ENCODE measurements at places on chromosomes 2 and 18. TPM values are rescaled to one million over a fixed set of nuclear protein-coding genes. Genes with fewer than 3 reads are reported as not detected.

GRCh38 chr2:98876741-98877140 lies 59.3 kb downstream of the CRACDL start:
- DNase-seq, result no peak

DNA sequence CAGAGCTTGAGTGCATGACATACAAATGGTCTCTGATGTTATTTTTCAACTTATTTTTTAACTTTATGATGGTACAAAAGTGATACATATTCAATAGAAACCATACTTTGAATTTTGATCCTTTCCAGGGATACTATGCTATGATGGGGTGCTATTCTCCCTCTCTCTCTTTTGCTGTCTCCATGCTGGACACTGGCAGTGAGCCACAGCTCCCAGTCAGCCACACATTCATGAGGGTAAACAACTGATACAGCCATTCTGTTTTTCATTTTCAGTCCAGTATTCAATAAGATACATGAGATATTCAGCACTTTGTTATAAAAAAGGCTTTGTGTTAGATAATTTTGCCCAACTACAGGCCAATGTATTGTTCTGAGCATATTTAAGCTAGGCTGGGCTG lies 859.3 kb upstream of the KLHL29 start:
- DNase-seq, result no peak

DNA sequence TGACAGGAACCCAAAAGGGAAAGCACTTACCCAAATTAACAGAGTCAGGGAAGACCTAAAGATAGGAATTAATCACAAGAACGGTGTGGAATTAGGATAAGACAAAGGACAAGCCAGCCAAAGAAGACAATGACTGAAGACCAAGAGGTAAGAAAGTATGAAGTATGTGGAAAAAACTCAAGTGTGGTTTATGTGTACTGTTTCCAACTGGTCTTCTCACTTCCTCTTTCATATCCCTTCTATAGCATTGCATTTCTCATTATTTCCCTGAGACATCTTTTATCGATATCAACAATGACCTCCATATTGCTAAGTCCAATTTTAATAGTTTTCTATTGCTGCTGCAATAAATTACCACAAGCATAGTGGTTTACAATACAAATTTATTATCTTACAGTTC lies 313.5 kb upstream of the SLC39A10 start:
- no peak for DNase-seq

DNA sequence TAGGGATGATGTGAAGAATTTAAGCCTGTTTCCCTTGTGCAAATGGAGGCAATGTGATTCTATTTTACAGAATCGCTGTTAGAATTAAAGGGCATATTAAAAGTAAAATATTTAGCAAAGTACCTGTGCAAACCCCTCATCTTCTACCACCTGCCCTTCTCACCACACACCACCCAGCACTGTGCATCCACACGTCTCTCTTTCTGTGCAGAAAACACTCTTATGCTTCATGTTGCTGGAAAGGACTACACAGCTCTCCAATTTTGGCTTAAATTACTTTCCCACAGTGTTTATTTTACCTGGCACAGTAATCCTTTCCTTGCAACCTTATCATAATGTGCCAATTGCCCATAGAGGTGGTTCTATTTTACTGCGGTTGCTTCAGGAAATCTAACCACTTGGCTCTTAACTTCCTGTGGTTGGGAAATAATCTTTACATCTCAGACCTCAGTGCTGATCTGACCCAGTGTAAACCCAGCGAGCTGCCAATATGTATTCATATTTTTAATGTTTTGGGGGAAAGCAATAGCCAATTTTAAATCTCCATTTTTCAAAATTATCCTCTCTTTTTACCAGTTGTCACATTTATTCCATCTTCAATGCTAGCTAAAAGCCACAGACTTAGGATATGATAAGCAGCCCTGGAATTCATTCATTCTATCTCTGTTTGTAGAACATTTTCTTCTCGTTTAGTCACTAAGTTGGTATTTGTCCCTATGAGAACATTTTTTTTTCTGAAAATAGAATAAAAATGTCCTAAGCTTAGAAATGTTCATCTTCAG lies 250.9 kb downstream of the DSEL start:
- DNase-seq, result no peak

DNA sequence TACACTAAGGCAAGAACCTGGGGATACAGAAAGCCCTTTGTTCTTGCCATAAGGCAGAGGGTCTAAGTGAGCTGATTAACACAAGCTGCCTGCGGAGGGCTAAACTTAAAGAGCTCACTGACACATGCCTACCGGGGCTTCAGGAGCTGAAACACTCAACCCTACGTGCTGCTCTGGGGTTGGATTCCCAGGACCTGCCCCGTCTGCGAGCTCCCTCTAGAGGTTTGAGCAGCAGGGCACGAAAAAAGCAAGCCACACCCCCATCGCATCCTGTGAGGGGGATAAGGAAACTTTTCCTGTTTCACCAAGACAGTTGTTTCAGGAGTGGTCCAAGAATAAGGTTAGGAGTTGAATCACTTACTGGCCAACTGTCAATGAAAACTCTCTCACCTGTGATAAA lies 562.1 kb downstream of the TMX3 start:
- DNase-seq, result no peak

GRCh38 chr18:65363911-65364632 lies 386.7 kb upstream of the CDH7 start:
- DNase-seq, result no peak

- DNase-seq, result no peak
These were observed 12.5 kb downstream of the ERBB4 start for GRCh38 chr2:212526059-212526458.

GRCh38 chr2:205427112-205427511 lies 255.2 kb upstream of the NRP2 start:
- DNase-seq, result no peak

- no peak for DNase-seq
These were observed 11.9 kb downstream of the IL18R1 start for GRCh38 chr2:102367331-102367971.

DNA sequence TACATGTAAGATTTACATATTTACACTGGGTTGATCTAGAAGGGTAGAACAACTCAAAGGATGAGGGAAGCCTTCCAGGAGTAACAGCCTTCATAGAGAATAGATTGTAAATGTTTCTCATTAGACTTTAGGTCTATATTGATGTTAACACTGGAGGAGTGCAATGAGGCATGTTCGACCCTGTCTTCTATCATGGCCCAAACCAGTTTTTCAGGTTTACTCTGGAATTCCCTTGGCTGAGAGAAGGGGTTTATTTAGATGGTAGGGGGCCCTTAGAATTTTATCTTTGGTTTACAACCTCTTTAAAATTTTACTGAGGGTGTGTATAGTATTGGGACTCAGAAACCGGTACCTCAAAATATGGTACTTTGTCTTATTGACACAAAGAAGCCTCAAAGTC lies 634.9 kb upstream of the PIK3C3 start:
- no peak for DNase-seq

DNA sequence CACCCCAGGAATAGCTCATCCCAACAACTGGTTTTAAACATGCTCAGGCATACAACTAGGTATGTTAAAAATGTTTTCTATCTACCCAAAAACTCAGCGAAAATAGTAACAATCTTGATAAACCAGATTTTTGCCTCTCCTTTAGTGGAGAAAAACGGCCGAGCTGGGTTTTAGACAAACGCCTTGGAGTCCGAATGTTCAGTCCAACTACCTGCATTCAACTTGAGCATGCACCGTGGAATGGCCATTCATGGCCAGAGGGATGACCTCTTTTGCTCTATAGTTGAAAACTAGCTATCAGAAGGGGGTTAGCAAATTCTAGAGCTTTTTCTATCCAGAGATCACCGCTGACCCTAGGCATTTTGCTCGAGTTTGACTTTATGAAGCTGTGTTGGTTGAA lies 30.8 kb downstream of the PDIA6 start:
- no peak for DNase-seq

Gene HJURP
- 0.09 TPM for polyA plus RNA-seq

Gene MDH1B
- 0.43 TPM for polyA plus RNA-seq

Gene PLGLB1
- 0.81 TPM for polyA plus RNA-seq

Gene ANKRD62
- not detected for polyA plus RNA-seq

Gene AKAIN1
- not detected for polyA plus RNA-seq

Gene CNPPD1
- polyA plus RNA-seq, result 41.8 TPM

Data from right cardiac atrium (tissue), 5 donors.